ENCODE measurements at places on chromosomes 7 and 10.
A peak's percentile ranks its signal among the peaks of the same experiment; 100 is the strongest.

- no peak for DNase-seq
These were observed 182.0 kb downstream of the STK31 start for GRCh38 chr7:23892019-23892418.

DNA sequence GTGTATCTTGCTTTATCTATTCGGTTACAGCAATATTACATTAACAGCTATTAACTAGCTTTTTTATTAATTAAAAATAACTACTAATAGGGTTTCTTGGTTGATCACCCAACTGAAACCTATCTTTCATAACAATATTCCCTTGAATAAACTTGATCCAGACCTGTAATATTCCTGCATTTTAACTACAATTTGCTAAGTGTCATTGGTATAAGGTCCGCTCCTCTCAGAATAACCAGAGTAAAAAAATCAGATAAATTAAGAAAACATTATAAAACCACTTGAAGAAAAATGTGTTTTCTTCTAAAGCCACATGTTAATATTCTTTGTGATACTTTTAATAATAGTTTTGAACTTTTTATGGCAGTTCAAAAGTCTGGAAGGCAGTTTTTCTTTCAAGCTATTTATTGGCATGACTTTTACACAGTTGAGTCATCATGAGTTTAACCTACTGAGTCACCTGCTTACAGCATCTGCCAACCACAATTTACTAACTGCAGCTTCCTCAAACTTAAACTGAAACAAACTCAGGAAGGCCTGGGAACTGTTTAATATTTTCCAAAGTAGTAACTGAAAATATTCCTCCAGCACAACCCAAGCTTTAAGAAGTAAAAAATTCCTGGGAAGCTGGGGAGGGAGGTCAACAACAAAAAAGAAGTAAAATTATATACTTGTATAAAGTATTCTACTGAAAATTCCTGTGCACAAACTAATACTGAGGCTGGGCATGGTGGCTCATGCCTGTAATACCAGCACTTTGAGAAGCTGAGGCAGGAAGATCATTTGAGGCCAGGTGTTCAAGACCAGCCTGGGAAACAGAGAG is 103.2 kb downstream of the NRBF2 start:
- no peak for DNase-seq

- no peak for DNase-seq
These were observed 164.8 kb downstream of the NRF1 start for GRCh38 chr7:129776362-129776722.

GRCh38 chr10:51877636-51878035 is 178.2 kb upstream of the CSTF2T start:
- no peak for DNase-seq

DNA sequence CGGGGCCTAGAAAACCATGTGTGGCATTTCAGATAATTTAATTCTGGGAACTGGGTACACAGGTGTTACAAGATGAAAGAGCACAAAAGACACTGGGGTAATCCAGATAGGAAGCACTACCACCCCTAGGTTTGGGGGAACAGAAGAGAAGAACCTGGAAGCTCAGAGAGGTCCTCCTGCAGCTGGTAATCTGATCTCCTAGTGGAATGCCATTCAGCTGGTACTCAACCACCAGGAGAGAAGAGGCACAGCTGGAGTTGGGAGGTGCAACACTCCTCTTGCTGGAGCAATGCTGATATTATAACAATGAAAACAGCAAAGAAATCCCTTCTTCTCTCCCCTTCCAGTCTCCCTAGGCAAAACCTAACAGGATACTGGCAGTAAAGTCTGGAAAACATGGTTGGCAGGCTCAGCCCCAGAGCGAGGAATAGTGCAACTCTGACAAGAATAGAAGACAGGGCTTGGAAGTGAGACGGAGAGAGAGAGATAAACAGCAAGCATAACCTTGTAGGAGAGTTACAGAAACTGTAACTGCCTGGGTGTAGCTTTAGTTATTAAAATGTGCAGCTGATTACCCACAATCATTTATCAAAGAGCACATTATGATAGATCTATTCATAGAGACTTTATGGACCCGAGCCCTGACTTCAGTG is 35.0 kb downstream of the NRF1 start:
- DNase-seq, result no peak

DNA sequence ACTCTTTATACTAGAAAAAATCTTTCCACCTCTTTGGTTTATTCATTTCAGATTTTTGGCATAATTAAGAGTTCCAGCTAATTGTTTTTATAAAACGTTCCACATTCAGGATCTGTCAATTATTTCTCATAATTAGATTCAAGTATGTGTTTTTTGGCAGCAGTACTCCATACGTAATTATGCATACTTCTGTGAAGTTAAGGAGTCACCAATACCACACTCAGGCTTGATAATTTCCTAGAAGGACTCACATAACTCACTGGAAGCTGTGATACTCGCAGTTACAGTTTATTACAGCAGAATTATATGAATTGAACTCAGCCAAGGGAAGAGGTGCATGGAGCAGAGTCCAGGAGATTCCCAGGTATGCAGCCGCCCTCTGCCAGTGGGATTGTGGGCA is 290.5 kb upstream of the AKR1E2 start:
- DNase-seq, result no peak

DNA sequence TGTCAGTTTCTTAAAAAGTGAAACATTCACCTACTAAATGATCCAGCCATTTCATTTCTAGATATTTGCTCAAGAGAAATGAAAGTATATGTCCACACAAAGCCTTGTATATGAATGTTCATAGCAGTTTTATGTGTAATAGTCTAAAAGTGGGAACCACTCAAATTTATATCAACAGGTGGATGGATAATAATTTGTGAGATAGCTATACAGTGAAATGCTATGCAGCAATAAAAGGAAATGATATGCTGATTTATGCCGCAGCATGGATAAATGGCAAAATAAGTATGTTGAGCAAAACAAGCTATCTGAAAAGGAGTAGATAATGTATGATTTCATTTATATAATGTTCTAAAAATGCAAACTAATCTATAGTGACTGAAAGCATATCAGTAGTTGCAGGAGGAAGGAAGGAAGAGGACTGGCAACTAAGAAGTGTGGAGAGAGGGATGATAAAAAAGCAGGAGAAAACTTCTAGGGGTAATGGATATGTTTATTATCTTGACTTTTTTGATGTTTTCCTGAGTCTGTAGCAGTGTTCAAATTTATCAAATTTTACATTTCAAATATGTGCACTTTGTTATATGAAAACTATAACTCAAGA is 80.6 kb downstream of the ABCB5 start:
- DNase-seq, result no peak

GRCh38 chr10:101355072-101355706 is 1.2 kb downstream of the BTRC start:
- DNase-seq, result no peak

DNA sequence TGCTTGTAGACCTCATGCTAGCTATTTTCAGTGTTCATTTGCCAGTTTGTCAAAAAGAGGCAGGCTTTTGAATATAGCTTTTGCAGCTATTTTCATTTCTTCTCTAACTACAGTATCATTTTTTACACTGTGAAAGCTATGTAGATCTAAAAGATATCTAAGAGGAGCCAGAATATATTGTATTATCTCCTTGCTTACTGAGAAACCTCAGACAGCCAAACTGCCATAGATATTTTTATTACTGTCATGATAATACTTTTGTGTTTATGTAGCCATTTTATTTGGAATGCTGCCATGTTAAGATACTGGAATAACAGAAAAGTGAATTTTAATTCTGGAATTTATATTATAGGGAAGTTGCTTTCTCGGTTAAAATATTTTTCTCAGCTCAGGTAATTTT is 37.2 kb downstream of the ANKIB1 start:
- no peak for DNase-seq

- DNase-seq, result no peak
These were observed 41.8 kb downstream of the NCAPG2 start for GRCh38 chr7:158662610-158663427.

GRCh38 chr10:178208-178607 is 43.0 kb downstream of the ZMYND11 start:
- DNase-seq, result peak; percentile 29

GRCh38 chr10:128686630-128687278 is 560.5 kb upstream of the MKI67 start:
- DNase-seq, result no peak

DNA sequence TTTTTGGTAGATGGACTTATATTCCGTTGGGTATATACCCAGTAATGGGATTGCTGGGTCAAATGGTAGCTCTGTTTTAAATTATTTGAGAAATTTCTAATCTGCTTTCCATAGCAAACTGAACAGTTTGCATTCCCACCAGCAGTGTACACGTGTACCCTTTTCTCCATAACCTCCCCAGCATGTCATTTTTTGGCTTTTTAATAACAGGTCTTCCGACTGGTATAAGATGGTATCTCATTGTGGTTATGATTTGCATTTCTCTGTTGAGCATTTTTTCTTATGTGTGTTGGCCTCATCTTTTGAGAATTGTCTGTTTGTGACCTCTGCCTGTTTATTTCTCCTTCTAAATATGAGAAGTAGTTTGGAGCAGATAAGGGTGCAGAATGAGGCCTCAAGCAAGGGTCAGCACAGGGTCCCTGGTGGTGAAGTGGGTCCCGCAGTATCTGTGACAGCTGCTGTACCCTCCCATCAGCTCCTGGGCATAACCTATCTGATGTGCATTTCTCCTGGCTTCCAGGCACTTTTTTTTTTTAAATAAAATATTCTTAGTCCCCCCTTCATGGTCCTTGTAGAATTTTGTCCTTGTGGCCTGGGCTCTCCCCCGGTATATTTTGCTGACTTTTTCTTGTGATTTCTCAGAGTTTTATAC is 73.5 kb downstream of the PROSER2 start:
- no peak for DNase-seq

DNA sequence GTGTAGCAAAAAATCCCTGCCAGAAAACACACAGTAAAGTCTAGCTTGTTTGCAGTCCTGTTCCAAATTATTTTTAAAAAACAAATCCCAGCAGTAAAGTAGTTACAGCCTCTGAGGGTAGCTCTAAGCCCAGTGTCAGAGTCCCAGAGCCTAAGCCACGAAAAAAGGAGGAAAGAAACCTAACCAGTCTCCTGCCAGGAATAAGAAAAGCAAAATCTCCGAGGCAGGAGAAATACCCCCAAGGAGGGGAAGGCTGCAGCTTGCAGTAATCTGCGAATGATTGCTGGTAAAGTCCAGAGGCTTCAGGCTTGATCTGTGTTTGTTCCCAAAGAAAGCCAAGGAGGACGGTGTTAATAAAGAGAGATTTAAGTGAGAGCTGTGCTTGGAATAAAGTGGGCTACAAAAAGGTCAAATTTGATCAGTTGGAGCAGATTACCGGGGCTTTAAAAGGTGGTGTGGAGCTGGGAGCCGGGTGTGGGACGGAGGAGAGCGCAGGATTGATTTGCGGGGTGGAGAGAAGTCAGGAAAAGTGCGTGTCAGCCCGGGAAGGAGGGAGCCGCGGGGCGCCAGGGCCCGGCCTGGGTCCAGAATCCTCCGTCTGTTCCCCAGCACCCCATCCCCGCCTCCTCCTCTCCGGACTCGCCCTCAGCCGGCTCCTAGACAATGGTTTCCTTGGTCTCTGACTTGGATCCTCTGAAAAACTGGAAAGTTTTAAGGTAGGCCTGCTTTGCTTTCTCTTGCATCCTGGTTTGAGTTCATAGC is 219.4 kb upstream of the CELF2 start:
- no peak for DNase-seq

GRCh38 chr7:12646139-12646538 is 41.3 kb upstream of the ARL4A start:
- no peak for DNase-seq

GRCh38 chr10:69217119-69217754 is 2.9 kb upstream of the HKDC1 start:
- DNase-seq, result no peak

- DNase-seq, result no peak
These were observed 42.9 kb downstream of the SH3PXD2A start for GRCh38 chr10:103812432-103812831.

GRCh38 chr7:129218514-129219062 is 6.2 kb upstream of the AHCYL2 start:
- peak; percentile 87 for DNase-seq

- DNase-seq, result no peak
These were observed 15.7 kb upstream of the RELN start for GRCh38 chr7:104005197-104005596.

GRCh38 chr7:157096286-157097055 is 42.3 kb upstream of the UBE3C start:
- no peak for DNase-seq

GRCh38 chr7:78043159-78043558 is 244.6 kb downstream of the PHTF2 start:
- DNase-seq, result no peak

DNA sequence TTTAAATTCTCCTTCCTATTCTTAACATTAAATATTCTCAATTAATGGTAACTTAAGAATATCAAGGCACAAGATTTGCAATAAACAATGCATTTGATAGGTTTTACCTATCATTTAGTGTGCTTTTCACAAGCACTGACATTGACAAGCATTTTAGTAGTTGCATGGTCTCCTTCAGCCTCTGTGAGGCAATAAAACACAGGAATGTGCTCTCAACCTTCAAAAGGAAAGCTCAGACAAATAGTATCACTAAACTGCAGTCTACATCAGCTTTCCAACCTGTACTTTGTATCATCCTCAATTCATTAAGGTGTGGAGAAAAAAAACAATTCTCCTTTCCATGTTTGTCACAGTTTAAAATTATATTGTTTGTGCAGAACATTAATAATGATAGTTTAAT is 51.1 kb upstream of the TSPAN13 start:
- DNase-seq, result no peak

DNA sequence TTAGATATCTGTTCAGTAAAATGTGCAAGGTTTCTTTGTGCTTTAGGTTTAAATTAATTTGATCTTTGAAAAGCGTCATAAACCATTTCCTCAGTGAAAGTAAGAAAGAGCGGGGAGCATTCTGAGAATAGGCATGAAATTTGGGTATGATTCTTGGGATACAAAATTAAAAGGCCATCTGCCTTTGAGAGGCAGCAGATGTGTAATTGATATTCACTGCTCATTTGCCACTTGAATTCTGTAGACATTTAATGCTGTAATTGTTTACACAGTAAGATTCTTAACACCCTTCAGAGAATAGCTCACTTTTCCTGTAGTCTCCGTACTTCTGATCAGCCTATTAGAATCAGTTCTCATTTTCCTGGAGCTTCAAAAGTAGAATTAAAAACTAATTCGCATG is 18.7 kb downstream of the FRMD4A start:
- DNase-seq, result peak; percentile 21

GRCh38 chr7:132996581-132997242 is 85.2 kb downstream of the CHCHD3 start:
- no peak for DNase-seq

GRCh38 chr7:89002981-89003956 is 207.7 kb upstream of the TEX47 start:
- no peak for DNase-seq

GRCh38 chr10:109967739-109968088 is 40.1 kb upstream of the ADD3 start:
- no peak for DNase-seq

GRCh38 chr10:127462643-127463295 is 86.3 kb upstream of the NPS start:
- no peak for DNase-seq

DNA sequence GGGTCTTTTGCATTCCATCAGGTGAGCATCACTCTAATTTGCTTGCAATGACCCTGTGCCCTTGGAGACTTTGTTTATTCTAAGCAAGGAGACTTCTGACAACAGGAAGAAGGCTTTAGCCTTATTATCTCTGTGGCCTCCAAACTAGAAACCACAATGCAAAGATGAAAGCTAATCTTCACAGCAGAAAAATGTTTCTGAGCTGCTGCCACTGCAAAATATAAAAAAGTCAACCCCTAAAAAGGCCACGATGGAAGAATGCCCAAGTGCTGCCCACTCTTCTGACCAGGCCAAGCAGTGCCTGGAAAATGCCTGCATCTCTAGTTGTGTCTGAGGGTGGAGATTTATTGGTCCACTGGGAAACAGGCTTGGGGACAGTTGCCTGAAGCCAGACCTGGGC is 299.9 kb downstream of the C7orf25 start:
- DNase-seq, result no peak

- no peak for DNase-seq
These were observed 12.2 kb upstream of the SVIL start for GRCh38 chr10:29646960-29647461.

Measured in NCI-H446 (cell line).